ENCODE measurements at places on chromosomes 5 and 9.

- DNase-seq: no peak
Observed at GRCh38 chr5:68409259-68409658, 193.7 kb downstream of the PIK3R1 start.

DNA sequence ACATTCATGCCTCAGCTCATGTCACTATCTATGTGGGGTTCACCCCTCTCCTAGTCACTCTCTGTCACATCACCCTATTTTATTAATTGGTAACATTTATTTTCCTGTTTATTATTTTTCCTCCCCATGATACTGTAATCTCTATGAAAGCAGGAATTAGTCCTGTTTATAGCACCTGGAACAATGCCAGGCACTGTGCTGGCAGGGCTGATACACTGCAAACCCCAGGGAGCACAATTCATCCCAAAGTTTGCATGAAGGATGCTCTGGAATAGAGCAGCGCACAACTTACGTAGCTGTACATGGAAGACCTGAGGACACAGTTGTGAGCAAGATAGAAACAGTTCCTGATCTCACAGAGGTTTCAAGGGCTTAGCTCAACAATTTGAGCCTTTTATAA, 103.2 kb downstream of the NSG2 start:
- no peak for DNase-seq

DNA sequence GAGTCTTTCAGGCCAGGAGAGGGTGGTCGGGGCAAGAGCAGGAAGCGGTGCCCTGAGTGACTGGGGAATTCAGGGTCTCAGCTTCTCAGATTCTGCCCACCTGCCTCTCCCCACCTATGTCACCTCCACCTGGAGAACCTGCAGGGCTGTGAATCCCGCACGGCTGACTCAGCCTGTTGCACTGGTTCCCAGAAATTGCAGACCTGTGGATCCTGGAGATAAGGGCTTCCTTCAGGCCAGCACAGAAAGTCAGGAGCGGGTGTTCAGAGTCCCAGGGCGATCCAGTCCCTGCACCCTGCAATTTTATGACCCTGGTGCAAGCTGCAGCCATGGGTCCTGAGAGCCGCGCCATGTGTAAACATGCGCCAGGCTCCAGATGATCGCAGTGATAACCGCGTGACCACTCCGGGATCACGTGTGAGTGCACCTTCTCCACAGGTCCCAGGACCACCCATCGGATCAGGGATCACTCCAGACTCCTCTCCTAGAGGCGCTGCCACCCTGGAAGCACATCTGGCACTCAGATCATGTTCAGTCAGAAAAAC, 17.8 kb downstream of the IRX4 start:
- no peak for DNase-seq

GRCh38 chr9:93255994-93256877, 72.3 kb downstream of the WNK2 start:
- DNase-seq: no peak

DNA sequence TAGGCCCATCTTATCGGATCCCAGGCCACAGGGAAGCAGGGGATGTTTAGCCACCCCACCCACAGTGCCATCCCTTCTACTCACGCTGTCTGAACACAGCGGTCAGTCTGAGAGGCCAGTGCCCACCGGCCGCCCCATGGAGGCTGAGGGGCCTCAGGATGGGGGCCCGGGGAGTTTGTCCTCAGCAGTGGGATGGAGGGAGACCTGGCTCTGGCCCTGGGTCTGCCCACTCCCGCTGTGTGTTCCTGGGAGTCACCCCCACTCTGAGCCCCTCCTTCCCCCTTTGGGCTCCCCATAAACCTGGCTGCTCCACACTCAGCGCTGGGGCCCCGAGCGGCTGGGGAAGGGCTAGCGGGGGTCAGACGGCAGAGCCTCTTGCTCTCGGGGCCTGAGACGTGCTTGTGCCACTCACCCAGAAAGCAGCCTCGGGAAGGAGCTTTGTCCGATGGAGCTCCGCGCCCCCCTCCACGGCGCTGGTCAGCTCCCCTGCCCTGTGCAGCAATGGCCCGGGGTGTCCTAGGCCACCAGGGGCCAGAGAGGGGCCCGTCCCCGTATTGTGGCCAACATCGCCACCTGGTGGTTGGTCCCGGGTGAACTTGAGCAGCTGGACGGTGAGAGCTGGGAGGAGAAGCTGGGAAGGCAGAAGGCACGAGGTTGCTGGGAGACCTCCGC, 10.9 kb upstream of the LAMC3 start:
- no peak for DNase-seq

- DNase-seq: no peak
Observed at GRCh38 chr5:74885170-74885569, 19.0 kb upstream of the FAM169A start.

Measured in activated T-cell treated with anti-CD3 and anti-CD28 coated beads for 1 hour (primary cell).